ENCODE measurements at places on chromosomes 7 and 10. TPM values are rescaled to one million over a fixed set of nuclear protein-coding genes. Genes with fewer than 3 reads are reported as not detected.

EBLN1 gene
- total RNA-seq = not detected

ST8SIA6 gene
- total RNA-seq = 0.91 TPM

C7orf33 gene
- not detected for total RNA-seq

ANKRD7 gene
- total RNA-seq = 7.9 TPM

ACTA2 gene
- total RNA-seq = 21.0 TPM

GRCh38 chr10:100788002-100788903 lies 42.9 kb downstream of the PAX2 start:
- DNase-seq = no peak

GRCh38 chr7:30155481-30155880 lies 20.7 kb downstream of the MTURN start:
- no peak for DNase-seq

Data from Daoy (cell line).